ENCODE measurements at places on chromosomes 6 and 20.

GRCh38 chr6:140355476-140355875 is 981.0 kb upstream of the CITED2 start:
- H3K4me3 ChIP-seq: no peak overlapping the region
- no peak overlapping the region for H3K27ac ChIP-seq
- no peak for DNase-seq
- H3K4me1 ChIP-seq: no peaks in the 10 kb centered on the region
- no peaks in the 10 kb centered on the region for H3K27me3 ChIP-seq

- DNase-seq: no peak
- H3K4me3 ChIP-seq: no peak overlapping the region
- H3K36me3 ChIP-seq: no peaks in the 10 kb centered on the region
- no peaks in the 10 kb centered on the region for H3K27me3 ChIP-seq
Observed at GRCh38 chr20:4052139-4052480, 36.8 kb upstream of the RNF24 start.

DNA sequence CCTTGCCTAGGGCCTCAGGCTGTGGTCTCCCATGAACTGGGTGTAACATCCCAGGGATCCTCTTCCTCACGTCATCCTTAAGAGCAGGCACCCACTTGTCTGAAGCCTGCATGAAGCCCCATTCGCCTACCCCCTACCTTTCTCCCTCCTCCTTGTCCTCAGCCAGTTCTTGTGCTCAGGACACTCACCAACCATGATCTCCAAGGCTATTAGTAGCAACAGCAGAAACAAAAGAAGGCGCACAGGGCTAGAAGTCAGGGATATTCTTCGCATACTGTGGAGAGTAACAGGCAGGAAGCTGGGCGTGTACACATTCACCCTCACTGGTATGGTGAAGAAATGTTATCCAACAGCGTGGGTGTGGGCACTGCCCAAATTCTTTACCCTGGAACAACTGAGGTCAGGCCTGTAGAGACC is 7.3 kb downstream of the RAET1E start:
- H3K27me3 ChIP-seq: no peaks in the 10 kb centered on the region
- no peak overlapping the region for H3K27ac ChIP-seq
- no peaks in the 10 kb centered on the region for H3K36me3 ChIP-seq
- H3K4me1 ChIP-seq: peaks cover under 1% of the 10 kb centered on the region

DNA sequence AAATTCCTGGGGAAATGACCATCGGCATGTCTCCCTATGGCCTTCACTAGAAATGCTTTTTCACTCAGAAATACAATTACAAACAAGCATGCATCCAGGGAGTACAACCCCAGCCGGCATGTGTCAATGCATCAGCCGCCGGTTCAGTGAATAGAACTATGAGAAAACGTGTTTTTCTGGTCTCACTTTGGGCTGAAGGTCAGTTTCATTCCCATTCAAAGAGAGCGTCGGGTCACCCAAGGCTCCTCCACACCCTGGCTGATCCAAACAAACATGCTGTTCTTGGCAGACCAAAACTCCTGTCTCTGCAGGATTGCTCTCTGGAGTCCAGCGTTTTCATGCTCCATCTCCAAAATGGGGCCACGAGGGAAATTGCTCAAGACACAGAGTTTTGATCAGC is 35.5 kb upstream of the NXT1 start:
- no peaks in the 10 kb centered on the region for H3K4me1 ChIP-seq
- H3K36me3 ChIP-seq: no peaks in the 10 kb centered on the region
- DNase-seq: no peak
- no peak overlapping the region for H3K27ac ChIP-seq
- H3K4me3 ChIP-seq: no peak overlapping the region
- H3K27me3 ChIP-seq: no peaks in the 10 kb centered on the region
